Stimulated activated CD4-positive, alpha-beta T cell treated with anti-CD3 and anti-CD28 coated beads, Interleukin-4, amount 100 ng/mL, for 1 hour (primary cell): ENCODE measurements at places on chromosomes 3 and 15.

- DNase-seq, result no peak
These were observed 11.7 kb downstream of the CHDH start for GRCh38 chr3:53834429-53835095.

DNA sequence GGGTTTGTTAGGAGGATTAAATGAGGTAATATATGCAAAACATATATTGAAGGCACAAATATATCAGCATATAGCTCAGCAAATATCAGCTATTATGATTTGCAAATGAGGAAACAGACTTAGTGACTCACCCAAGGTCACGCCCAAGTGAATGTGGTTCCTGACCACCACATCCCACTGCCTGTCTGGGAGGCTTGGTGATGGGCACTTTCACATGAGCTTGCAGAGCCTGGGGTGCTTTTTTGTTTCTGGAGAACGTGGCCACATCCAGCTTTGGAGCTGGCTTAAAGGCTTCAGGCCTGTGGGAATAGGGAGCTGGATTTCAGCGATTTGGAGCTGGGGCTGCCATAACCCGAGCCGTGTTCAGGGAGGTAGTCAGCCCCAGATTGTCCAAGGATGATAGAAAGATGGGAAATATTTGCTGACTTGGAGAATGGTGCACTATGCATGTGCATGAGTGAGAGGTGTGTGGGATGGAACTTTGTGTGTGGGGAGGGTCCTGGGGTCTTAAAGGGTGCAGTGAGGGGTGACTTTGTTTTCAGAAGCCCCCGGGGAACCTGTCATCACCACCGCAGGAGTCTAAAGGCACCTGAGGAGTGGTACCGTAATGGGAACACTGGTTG is 12.0 kb upstream of the FGD5 start:
- no peak for DNase-seq

DNA sequence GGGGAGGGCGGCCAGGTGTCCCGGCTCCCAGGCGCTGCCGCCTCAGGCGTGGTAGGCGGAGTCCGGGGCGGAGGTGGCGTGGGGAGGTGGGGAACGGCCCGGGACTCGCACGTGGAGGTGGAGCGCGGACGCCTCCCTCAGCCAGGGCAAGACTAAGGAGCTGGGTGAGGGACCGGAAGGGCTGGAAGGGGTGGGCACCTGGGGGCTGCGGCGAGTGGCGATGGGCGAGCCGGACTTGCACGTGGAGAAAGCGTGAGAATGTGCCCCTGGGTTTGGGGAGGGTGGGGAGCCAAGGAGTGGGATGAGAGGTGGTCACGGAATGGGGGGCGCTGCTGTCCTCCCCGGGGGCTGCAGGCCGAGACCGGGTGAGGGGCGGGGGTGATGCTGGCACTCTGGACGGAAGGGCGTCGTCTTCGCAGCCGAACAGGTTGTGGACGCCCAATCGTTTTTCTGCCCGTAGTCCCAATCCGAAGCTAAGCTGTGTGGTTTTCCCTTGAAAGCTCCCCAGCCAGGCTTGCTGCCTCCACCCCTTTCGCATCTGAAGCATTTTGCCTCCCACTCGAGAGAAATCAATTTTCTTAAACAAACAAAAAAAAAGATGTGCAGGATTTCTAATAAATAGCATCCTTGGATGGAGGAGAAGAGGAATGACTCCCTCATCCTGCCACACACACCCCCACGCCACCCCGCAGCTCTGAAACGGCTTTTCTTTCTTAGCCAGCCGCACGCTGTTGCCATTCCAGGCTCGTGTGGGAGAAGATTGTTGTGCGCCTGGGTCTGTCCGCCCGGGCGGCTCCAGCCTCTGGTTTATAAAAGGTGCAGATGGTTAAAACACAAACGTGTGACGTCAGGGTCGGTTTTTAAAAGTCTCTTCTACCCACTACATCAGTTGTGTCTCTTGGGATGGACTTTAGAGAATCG is 62.5 kb upstream of the ANKRD28 start:
- peak; percentile 21 for DNase-seq

- no peak for DNase-seq
These were observed 2.7 kb downstream of the IREB2 start for GRCh38 chr15:78440375-78441373.

DNA sequence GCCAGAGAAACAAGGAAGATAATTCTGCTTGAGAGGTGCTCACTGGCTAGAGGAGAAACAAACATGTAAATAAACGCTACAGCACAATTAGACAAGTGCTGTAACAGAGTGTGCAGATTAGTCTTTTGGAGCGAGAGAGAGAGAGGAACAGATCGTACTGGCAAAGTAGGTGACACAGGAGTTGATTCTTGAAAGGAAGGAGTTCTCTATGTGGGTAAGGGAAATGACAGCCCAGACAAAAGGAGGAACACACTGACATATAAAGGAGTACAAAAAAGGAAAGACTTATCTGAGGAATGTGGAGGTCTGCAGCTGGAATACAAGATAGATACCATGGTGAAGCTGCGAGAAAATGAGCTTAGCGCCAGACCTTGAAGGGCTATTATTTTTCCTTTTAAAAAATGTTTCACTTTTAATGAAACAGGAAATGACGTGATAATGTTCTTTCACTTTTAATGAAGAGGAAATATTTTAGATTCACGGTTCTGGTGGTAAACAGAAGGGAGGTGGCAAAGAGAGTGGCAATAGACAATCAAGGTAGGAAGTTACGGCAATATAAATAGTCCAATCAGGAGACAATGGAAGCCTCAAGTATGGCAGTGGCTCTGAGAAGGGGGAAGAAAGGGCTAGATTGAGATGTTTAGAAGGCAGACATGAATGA is 202.9 kb downstream of the VPS13C start:
- DNase-seq, result no peak
